ENCODE measurements at places on chromosomes 13 and 19. TPM values are rescaled to one million over a fixed set of nuclear protein-coding genes. Genes with fewer than 3 reads are reported as not detected.

DNA sequence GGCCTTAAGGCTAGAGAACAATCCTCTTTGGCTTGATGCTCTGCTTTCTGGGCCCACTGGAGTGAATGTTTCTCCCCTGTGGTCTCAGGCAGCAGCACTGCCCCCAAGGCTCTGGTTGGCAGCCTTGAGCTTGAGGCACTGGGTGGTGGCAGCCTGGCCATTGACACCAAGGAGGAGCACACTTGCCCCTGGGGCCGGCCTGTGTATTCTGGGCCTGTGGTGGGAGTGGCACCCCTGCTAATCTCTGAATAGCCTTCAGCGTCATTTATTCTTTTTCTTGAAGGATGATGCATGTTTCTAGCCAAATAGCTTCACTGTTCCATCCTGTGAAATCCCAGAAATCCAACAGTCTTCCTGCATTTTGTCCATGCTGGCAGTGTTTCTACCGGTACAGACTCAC, 191.4 kb downstream of the OLFM4 start:
- no peak overlapping the region for H3K4me3 ChIP-seq
- no peaks in the 10 kb centered on the region for H3K4me1 ChIP-seq
- no peaks in the 10 kb centered on the region for H3K36me3 ChIP-seq
- H3K27ac ChIP-seq, result no peak overlapping the region

GRCh38 chr19:5313307-5313706, 27.3 kb downstream of the PTPRS start:
- no peaks in the 10 kb centered on the region for H3K27me3 ChIP-seq
- peaks cover 2% of the 10 kb centered on the region for H3K4me1 ChIP-seq
- H3K27ac ChIP-seq, result no peak overlapping the region
- H3K36me3 ChIP-seq, result no peaks in the 10 kb centered on the region
- no peak for DNase-seq

GRCh38 chr13:111639196-111639705, 318.8 kb downstream of the TEX29 start:
- H3K27me3 ChIP-seq, result no peaks in the 10 kb centered on the region
- no peak overlapping the region for H3K27ac ChIP-seq
- H3K4me3 ChIP-seq, result no peak overlapping the region
- peaks cover 22% of the 10 kb centered on the region for H3K4me1 ChIP-seq
- no peaks in the 10 kb centered on the region for H3K36me3 ChIP-seq

PIAS4 gene
- 30.2 TPM for polyA plus RNA-seq

- no peak overlapping the region for H3K4me3 ChIP-seq
- H3K27me3 ChIP-seq, result no peaks in the 10 kb centered on the region
- H3K4me1 ChIP-seq, result peaks cover 6% of the 10 kb centered on the region
- no peaks in the 10 kb centered on the region for H3K36me3 ChIP-seq
- DNase-seq, result no peak
Measured at GRCh38 chr19:3154957-3155736, 19.3 kb downstream of the GNA15 start.

DNA sequence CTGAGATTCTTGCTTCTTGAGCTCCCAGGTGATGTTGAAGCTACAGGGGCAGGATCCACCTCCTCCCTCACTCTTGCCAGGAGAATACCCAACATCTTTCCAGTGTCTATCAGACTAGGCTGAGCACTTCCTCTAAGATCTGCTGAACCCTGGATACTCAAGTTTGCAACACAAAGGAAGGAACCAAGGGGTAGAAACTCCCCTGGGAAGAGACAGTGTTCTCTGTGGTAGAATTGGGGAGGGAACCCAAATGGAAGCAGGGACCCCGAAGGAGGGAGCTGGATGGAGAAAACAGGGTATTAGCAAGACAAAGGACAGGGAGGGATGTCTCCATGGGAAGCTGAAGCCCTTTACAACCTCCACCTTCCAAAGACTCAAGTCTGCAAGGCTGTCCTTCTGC, 117.6 kb downstream of the DNAJC15 start:
- no peaks in the 10 kb centered on the region for H3K36me3 ChIP-seq
- H3K27me3 ChIP-seq, result no peaks in the 10 kb centered on the region
- H3K4me3 ChIP-seq, result no peak overlapping the region
- no peak overlapping the region for H3K27ac ChIP-seq

ZNF880 gene
- 25.9 TPM for polyA plus RNA-seq

GPR18 gene
- not detected for polyA plus RNA-seq

- DNase-seq, result no peak
- no peak overlapping the region for H3K4me3 ChIP-seq
- H3K27ac ChIP-seq, result no peak overlapping the region
- H3K36me3 ChIP-seq, result no peaks in the 10 kb centered on the region
- H3K4me1 ChIP-seq, result peaks cover 6% of the 10 kb centered on the region
- H3K27me3 ChIP-seq, result peaks cover 6% of the 10 kb centered on the region
Measured at GRCh38 chr13:98746968-98747367, 5.5 kb downstream of the SLC15A1 start.

DNA sequence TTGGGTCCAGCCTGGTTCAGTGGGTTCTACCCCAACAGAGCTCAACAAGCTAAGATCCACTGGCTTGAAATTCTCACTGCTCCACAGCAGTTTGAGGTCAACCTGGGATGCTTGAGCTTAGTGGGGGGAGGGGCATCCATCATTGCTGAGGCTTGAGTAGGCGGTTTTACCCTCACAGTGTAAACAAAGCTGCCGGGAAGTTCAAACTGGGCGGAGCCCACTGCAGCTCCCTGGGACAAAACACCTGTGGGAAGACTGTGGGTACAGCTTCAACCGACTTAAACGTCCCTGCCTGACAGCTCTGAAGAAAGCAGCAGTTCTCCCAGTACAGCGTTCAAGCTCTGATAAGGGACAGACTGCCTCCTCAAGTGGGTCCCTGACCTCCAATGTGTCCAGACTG, 1161.9 kb downstream of the UQCRFS1 start:
- no peak for DNase-seq
- no peaks in the 10 kb centered on the region for H3K4me1 ChIP-seq
- H3K27ac ChIP-seq, result no peak overlapping the region
- no peaks in the 10 kb centered on the region for H3K27me3 ChIP-seq

PTGER1 gene
- polyA plus RNA-seq, result 0.20 TPM

DNA sequence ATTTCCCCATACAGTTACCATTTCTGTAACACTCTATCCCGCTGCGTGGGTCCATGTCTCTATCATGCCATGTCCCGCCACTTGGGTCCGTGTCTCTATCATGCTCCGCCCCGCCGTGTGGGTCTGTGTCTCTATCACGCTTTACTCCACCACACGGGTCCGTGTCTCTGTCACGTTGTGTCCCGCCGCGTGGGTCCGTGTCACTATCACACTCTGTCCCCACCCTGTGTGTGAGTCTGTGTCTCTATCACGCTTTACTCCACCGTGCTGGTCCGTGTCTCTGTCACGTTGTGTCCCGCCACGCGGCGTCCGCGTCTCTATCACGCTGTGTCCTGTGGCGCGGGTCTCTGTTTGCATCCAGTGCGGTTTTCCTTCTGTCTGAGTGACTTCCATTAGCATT, 11.6 kb downstream of the ADPRHL1 start:
- H3K27ac ChIP-seq, result no peak overlapping the region
- H3K36me3 ChIP-seq, result no peaks in the 10 kb centered on the region
- DNase-seq, result no peak

ZNF160 gene
- polyA plus RNA-seq, result 15.8 TPM

Measured in H1 (cell line).